ENCODE measurements at places on chromosomes 12 and 14.

DNA sequence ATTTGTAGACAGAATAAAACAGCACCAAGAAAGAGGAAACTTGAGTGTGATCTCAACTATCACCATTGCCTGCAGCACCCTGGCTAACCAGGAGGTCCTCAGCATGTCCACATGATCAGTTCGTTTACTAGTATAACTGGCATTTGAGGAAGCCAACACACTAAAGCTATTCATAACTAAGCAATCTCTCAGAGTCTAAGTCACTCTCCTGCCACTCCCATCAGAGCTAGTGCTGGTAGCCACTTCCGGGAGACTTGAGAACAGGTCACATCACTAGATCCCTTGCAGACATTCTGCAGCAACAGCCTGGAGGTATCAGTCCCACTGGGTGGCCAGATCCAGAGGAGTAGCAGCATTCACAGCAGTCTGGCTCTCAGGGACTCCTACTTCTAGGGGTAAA is 352.9 kb upstream of the OR4E1 start:
- DNase-seq = no peak

DNA sequence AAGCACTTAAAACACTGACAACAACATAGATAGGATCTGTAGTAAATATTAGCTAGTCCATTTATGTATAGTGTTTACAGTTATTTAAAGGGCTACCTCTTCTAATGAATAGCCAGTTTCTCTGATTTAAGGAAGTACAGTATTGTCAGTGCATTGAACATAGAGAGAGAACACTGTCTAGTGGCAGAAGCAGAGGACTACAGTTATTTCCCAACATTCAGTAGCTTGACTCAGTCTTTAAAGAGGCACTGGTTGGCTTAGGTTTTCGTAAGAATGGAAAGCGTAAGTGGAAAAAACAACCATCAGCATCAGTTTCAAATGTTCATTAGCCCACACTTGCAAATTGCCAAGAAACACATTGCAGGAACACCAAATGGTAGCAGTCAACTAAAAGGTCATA is 125.0 kb upstream of the HMGA2 start:
- DNase-seq = no peak

GRCh38 chr12:27840229-27840999 is 60.4 kb upstream of the MANSC4 start:
- DNase-seq = no peak

- no peak for DNase-seq
Measured at GRCh38 chr14:32940066-32940651, 1.5 kb downstream of the NPAS3 start.

DNA sequence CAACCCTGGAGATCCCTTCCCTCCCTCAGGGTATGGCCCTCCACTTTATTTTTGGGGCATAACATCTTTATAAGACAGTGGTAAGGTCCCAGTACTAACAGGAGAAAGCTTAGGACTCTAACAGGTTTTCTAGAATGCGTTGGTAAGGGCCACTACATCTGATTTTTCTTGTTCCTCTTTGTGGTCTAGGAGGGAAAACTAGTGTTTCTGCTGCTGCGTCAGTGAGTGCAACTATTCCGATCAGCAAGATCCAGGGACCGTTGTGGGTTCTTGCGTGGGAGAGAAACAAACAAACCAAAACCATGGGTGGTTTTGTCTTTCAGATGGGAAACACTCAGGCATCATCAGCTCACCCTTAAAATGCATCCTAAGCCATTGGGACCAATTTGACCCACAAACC is 123.6 kb upstream of the SLC16A7 start:
- no peak for DNase-seq

DNA sequence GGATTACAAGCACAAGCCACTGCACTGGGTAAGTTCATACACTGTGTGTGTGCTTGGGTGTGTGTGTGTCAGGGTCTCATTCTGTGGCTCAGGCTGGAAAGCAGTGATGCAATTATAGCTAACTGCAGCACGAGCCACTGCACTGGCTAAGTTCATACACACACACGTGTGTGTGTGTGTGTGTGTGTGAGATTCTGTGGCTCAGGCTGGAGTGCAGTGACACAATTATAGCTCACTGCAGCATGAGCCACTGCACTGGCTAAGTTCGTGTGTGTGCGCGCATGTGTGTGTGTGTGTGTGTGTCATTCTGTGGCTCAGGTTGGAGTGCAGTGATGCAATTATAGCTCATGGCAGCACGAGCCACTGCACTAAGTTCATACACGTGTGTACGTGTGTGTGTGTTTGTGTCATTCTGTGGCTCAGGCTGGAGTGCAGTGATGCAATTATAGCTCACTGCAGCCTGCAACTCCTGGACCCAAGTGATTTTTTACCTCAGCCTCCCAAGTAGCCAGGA is 85.4 kb downstream of the HECTD1 start:
- DNase-seq = no peak

DNA sequence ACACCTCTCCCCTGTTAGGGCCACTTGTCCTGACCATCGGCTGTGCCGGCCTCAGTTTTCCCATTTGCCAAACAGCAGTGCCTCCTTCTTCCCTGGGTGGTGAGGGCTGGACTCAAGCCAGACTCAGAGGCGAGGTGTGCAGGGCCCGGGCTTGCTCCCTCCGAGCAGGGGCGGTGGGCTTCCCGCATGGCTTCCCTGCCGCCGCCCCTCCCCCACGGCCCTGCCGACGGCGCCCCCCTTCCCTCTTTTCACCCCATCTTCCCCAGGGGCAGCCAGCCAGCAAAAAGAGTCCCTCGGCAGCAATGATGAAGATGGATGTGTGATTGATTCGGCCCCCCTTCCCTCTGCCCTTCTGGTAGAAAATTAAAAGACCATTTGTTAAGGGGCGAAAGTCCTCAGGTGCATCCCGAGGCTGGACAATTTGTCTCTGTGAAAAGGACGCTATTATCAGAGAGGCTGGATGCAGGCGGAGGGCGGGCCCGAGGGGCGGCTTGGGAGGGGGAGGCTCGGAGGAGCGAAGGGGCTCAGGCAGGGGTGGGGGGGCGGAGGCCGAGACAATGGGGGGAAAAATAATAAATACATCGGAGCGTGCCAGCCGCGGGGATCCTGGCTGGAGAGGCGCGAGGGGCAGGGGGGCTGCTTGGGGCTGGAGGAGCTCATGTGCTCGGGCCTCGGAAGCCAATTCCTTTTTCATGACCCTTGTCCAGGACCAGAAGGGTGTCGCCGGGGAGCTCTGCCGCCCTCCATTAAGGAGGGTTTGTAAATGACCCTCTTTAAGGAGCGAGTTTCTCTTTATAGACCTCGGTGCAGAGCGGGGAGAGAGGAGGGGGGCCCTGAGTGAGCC is 48.0 kb upstream of the LHX5 start:
- DNase-seq = no peak

- no peak for DNase-seq
Measured at GRCh38 chr14:105078294-105078693, 13.1 kb upstream of the GPR132 start.

- DNase-seq = no peak
Measured at GRCh38 chr12:5430641-5431603, 986 bp upstream of the NTF3 start.

GRCh38 chr12:95238150-95238549 is 20.5 kb downstream of the VEZT start:
- no peak for DNase-seq

DNA sequence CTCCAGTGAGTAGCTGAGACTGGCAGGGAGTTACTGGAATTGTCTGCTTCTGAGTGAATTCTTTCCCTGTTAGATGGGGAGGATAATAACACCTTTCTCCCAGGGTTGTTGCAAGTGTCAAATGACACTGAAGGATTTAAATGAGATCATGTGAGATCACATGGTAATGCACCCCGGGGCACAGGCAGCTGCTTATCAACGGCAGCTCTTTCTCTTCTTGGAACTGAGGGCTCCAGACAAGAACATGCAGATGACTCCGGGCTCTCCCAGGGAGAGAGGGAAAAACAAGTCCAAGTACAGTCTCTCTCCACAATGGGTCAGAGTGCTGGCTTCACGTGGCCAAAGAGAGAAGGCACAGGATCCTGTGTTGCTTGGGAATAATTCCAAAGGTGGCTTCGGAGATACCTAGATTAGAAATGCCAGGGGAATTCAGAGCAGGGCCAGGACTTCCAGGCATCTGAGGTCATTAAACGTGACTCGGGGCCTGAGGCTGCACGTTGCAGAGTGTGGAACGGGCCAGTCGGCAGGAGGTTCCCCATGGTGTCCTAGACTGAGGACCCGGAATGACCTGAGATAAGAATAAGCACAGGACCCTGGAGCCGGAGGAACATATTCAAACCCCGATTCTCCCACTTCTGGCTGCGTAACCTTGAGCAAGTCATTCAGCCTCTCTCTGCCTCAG is 109.2 kb downstream of the PRMT8 start:
- no peak for DNase-seq

DNA sequence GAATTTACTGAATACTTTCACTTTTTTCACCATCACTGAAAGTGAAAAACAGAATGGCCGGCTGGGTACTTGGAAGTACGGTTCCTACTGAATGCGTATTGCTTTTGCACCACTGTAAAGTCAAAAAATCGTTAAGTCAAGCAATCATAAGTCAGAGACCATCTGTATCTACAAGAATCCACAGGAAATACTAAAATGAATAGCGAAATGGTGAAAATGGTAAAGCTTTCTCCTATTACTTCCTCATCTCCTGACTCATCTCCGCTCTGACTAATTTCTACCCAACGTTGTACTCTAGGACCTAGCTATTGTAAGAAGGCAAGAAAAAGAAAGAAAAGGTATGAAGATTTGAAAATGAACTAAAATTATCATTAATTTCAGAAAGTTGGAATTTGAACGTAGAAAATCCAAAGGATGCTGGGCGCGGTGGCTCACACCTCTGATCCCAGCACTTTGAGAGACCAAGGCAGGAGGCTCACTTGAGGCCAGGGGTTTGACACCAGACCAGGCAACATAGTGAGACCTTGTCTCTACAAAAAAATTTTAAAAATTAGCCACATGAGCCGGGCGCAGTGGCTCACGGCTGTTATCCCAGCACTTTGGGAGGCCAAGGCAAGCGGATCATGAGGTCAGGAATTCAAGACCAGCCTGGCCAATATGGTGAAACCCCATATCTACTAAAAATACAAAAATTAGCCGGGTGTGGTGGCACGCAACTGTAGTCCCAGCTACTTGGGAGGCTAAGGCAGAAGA is 5.3 kb upstream of the CDCA4 start:
- no peak for DNase-seq

DNA sequence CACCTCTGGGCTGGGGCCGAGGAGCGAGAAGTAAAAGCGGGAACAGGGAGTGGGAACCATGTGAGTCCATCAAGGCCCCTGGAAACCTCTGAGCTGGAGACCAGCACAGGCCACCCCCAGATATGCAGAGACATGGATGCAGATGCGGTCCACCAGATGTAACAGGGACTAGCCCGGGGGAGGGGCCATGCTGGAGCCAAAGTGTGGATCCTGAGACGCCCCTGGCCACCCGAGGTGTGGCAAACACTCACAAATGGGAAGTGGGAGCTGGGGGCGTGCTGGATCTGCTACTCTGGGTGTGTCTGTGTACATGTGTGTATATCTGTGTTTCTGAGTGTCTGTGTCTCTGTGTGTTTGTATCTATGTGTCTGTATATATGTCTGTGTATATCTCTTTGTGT is 12.8 kb downstream of the MYL2 start:
- no peak for DNase-seq

DNA sequence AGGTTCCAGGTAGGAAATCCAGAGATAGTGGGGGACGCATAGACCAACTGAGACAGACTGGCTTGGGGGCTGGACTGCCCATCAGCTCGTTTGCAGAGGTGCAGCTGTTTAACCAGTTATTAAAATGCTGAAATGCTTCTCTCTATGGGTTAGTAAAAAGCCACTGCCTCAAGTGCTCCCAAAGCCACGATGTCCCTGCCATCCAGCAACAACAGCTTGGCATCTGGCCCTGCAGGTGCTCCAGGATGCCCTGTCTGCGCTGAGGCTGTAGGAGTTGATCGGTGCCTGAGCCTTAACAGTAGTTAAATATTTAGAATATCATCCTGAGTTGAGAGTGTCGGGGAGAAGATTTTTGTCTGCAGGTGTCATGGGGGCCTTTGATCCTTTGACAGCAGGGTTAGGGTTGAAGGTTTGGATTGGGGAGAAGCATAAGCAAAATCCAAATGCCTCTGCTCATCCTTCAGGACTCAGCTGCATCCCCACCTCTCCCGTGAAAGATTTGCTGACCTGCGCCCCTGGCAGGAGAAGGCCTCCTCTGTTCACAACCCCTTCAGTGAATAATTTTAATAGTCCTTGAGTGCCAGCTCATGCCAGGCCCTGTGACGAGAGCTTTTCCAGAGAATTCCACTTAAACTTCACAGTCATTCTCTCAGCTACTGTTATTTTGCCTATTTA is 127.3 kb upstream of the PWP1 start:
- peak; percentile 43 for DNase-seq

DNA sequence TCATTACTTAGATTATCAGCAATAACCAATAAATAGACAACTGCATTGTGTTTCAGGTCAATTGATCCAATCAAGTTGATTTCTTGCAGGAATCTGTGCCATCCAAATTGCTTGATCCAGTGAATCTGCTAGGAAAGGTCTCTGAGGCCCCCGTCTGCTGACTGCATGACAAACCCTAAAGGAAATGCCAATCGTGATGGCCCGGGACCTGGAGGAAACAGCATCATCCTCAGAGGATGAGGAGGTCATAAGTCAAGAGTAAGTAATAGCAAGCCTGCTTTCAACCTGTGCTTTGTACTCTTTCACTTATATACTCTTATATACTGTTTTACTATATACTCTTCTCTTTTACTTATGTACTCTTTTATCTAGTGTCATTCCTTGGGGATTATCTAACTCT is 1.9 kb downstream of the TTLL5 start:
- DNase-seq = no peak

GRCh38 chr12:66587912-66588311 is 91.0 kb downstream of the GRIP1 start:
- DNase-seq = no peak

- no peak for DNase-seq
Measured at GRCh38 chr12:106006382-106006781, 132.4 kb downstream of the NUAK1 start.

DNA sequence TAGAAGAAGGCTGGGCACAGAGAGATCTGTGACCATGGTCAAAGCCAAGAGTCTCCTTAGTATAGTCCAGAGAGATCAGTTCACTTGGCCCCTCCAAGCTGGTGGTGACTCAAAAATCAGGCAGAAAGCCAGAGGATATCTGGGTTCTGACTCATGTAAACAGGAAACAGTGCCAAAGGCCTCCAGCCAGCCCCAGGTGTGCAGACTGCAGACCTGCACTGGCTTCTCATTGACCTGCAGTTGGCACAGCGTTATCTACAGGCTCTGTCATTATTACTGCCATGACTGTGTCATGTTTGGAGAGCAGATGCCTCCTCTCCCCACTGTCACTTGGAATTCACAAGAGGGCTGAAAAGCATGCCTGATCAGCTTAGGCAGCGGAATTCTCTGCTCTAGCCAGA is 295.7 kb upstream of the PRKD1 start:
- peak; percentile 69 for DNase-seq

- peak; percentile 62 for DNase-seq
Measured at GRCh38 chr12:122687086-122687485, 16.1 kb downstream of the HCAR2 start.

- DNase-seq = no peak
Measured at GRCh38 chr14:99347561-99347960, 75.6 kb upstream of the BCL11B start.

- DNase-seq = no peak
Measured at GRCh38 chr14:81302638-81303037, 81.9 kb upstream of the GTF2A1 start.

Data from DMS79 (cell line).